Stimulated activated CD4-positive, alpha-beta T cell treated with anti-CD3 and anti-CD28 coated beads, Interleukin-4, amount 100 ng/mL, for 1 hour (primary cell): ENCODE measurements at places on chromosomes 3 and 15.

- DNase-seq: peak; percentile 4
Measured at GRCh38 chr3:42159706-42160472, 68.7 kb downstream of the TRAK1 start.

DNA sequence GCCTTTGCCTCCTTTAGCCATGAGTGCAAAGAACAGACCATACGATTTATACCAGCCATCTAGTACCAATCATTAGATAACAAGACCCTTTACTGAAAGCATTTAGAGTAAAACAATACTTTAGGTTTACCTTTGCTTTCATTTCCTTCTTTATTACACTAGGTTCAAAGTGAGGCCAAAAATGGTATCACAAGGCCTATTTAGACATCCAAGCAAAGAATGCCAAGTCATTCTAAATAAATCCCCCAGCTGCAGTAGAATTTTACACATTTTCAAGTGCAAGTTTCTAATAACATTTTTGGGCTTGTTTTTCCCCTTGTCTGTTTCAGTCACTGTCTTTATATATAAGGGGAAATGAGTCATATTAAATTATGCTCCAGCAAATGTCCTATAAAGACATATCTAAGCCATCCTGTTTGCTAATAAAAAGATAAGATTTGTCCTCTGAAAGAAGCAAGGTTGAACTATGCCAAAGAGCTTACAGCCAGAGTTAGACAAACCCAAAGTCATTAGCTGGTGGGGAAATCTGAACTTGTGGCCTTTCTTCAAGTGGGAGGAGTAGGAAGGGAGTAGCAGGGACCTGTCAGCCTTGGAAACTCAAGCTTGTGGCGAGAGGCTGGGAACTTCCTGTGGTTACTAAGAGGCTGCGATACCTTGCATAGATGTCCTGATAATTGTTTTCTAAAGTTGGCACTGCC lies 232.7 kb downstream of the MECOM start:
- no peak for DNase-seq

DNA sequence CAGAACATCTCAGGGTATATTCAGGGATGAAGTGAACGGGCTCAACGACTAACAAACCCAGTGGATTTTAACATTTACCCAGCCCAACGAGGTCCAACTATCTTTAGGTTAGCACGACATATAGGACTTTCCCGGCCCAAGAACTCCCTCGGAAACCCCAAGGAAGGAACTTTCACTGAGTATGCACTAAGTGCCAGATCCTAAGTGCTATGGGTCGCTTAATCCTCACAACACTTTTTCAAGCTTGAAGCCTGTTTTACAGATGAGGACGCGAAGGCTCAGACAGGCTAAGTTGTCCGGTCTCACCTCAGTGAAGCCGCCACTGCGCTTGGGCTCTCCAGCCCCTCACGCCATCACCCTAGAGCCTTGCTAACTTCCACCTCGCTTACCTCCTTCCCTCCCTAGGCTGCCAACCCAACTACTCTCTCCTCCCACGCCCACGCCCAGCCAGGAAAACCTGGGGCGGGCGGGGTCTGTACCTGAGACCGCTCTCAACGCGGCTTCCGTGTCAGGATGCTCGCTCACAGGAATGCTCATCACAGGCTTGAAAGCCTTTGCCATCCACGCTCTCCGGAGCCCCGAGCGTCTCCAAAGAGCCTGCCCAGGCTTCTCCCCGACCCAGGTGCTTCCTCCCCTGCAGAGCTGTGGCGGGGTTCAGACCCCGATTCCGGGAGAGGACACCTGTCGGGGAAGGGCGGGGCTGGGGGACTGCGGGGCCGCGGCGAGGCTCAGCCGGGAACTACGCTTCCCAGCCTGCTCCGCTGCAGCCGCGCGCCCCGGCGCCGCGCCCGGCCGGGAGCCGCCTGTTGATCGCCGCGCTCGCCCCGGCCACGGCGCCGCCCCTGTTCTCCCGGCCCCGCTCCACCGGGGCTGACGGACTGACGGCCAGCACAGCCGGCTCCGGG lies at the start of gene TMOD2:
Gene TMOD2 (plus strand): TSS at position 806 of the 905 bp plus-strand sequence. CDS start 14,845 bp downstream, outside the sequence.
- DNase-seq: peak; percentile 65

DNA sequence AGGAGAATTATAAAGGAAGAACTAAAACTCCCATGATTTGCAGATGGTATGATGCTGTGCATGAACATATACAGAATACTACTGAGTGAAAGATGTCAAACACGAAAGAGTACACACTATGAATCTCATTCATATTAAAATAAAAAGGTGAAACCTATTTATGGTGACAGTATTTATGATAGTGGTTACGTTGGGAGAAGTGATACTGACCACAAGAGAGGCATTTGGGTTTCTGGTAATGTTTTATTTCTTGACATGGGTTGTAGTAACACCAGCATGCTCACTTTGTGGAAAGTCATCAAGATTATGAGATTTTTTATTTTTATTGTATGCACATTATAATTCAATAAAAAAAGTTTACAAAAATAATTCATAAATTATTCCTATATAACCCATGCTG lies 324.0 kb downstream of the GAP43 start:
- DNase-seq: no peak

DNA sequence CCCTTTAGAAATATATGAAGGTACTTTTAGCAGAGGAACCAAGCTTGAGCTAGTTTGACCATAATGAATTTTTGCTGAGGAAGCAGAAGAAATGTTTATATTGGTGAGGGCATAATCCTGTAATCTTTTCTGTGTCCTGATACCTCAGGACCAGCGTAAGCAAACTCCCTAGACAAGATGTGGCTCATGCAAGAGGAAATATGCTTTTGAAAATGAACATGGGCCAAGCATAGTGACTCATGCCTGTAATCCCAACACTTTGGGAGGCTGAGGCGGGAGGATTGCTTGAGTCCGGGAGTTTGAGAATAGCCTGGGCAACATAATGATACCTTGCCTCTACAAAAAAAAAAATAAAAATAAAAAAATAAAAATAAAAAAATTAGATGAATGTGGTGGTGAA lies 78.5 kb downstream of the PPARG start:
- DNase-seq: no peak

DNA sequence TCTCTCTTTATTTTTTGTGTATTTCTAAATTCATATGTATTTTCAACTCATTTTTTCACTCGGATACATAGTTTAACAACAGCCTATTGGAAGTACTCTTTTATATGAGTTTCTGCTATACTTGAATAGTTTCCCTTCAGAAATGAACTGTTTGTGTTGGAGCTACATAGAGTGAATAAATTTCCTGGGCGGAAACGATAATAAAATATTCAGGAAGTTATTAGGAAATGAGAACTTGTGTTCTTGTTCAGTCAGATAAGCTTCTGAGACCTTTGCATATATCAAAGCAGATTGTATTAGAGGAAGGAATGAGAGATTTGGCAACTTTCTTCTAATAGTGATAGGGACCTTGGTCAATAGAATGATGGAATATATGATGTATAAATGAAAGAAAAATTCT lies 27.3 kb downstream of the NEO1 start:
- DNase-seq: no peak

DNA sequence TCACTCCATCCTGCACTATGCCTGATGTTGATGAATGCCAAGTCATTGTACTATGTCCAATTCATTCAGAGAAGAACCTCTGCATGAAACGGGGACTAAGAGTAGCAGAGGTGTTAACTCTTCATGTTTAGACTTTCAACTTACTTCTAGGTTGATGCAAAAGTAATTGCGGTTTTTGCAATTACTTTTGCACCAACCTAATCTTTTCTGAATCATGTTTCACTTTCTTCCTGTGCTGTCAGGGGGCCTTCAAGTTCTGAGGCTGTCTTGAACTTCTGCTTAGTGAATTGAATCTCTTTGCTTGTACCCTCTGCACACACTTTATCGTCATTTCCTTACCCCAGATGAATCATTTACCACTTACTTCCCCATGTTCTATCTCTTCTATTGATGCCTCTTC lies 636.2 kb downstream of the NAALADL2 start:
- no peak for DNase-seq

- DNase-seq: no peak
Measured at GRCh38 chr3:63430875-63431274, 152.8 kb downstream of the SYNPR start.

DNA sequence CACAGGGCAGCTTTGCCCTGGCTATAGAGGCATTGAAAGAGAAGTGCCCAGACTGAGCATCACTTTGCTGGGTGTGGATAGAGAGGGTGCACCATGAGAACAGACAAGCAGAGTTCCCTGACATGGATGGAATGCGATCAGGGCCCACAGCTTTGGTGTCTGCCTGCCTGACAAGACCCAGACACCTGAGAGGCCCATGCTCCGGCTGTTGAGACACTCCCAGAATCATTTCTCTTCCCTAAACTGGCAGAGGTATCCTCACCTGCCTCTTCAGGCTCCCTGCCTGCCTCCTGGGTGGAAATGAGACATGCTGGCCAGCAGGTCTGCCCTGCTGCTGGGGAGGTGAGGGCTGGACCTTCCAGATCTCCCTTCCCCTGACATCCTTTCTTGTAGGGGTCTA lies 10.4 kb upstream of the CHST14 start:
- DNase-seq: no peak
